ENCODE measurements at places on chromosomes 3 and 15.
A peak's percentile ranks its signal among the peaks of the same experiment; 100 is the strongest.

DNA sequence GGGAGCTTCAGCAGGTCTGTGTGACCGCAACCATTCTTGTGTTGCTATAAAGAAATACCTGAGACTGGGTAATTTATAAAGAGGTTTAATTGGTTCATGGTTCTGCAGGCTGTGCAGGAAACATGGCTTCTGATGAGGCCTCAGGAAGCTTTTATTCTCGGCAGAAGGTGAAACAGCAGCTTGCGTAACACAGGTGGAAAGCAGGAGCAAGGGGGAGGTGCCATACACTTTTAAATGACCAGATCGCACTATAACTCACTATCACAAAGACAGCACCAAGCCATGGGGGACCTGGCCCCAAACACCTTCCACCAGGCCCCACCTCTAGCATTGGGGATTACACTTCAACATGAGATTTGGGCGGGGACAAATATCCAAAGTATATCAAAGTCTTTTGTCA lies 8.3 kb upstream of the CIB2 start:
- DNase-seq = no peak
- H3K27ac ChIP-seq = no peak overlapping the region
- H3K36me3 ChIP-seq = no peaks in the 10 kb centered on the region

DNA sequence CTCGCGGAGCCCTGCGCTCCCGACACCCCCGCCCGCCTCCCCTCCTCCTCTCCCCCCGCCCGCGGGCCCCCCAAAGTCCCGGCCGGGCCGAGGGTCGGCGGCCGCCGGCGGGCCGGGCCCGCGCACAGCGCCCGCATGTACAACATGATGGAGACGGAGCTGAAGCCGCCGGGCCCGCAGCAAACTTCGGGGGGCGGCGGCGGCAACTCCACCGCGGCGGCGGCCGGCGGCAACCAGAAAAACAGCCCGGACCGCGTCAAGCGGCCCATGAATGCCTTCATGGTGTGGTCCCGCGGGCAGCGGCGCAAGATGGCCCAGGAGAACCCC lies 464 bp downstream of the SOX2 start:
- H3K27ac ChIP-seq = no peak overlapping the region
- peaks cover 98% of the 10 kb centered on the region for H3K27me3 ChIP-seq
- no peak for DNase-seq
- peaks cover 12% of the 10 kb centered on the region for H3K4me1 ChIP-seq
- H3K4me3 ChIP-seq = no peak overlapping the region

DNA sequence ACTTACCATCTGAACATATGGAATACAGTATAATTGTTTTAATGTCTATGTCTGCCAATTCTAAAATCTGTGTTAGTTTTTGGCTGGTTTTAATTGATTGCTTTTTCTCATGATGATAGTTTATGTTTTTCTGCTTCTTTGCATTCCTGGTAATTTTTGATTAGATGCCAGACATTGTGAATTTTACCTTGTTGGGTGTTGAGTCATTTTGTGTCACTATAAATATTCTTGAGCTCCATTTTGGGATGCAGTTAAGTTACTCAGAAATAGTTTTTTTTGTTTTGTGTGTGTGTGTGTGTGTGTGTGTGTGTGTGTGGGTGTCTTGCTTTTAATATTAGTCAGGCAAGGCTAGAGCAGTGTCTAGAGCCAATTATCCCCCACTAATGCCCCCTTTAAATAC lies 818.8 kb upstream of the NR2F2 start:
- H3K27ac ChIP-seq = no peak overlapping the region
- no peaks in the 10 kb centered on the region for H3K36me3 ChIP-seq
- no peaks in the 10 kb centered on the region for H3K4me1 ChIP-seq
- H3K27me3 ChIP-seq = no peaks in the 10 kb centered on the region

DNA sequence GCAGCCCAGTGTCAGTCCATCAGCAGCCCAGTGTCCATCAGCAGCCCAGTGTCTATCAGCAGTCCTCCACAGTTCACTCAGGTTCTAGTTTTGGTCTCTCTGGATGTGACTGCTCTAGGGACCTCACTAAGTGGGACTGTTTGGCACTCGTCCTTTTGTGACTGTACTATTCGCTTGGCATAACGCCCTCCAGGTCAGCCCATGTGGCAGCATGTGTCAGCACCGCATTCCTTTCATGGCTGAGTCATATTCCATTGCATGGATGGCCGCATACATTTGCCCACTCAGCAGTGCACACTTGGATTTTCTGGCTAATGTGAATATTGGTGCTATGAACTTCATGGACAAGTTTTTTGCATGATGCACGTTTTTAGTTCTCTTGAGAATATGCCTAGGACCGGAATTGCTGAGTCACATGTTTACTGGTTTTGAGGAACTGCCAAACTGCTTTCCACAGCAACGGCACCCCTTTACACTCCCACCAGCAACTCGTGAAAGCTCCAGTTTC lies 16.4 kb downstream of the CHST13 start:
- no peaks in the 10 kb centered on the region for H3K36me3 ChIP-seq
- DNase-seq = peak; percentile 75
- H3K4me1 ChIP-seq = no peaks in the 10 kb centered on the region
- H3K4me3 ChIP-seq = no peak overlapping the region
- peaks cover 22% of the 10 kb centered on the region for H3K27me3 ChIP-seq

DNA sequence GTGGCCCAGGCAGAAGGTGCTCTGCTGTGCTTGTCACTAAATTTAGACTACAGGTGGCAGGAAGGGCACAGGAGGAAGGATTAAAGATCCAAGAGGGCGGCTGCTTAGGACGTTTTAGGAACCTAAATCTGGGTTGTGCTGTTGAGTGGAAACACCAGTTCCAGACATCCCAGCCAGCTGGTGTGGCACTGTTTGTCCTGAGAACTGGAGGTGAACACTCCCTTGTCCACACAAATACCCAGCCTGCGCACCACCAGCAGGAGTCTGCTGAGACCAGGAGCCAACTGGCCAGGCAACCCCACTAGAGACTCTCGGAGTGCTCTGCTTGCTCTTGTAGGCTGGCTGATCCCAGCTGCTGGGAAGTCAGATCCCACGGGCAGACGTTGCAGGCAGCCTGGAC lies 30.3 kb upstream of the UACA start:
- no peaks in the 10 kb centered on the region for H3K4me1 ChIP-seq
- no peak overlapping the region for H3K27ac ChIP-seq
- no peak for DNase-seq

GRCh38 chr3:121863801-121864200 lies 28.8 kb downstream of the EAF2 start:
- no peaks in the 10 kb centered on the region for H3K27me3 ChIP-seq
- no peaks in the 10 kb centered on the region for H3K36me3 ChIP-seq
- H3K4me1 ChIP-seq = no peaks in the 10 kb centered on the region
- no peak overlapping the region for H3K4me3 ChIP-seq
- no peak overlapping the region for H3K27ac ChIP-seq

GRCh38 chr3:39216176-39216790 lies 23.9 kb upstream of the XIRP1 start:
- H3K4me1 ChIP-seq = no peaks in the 10 kb centered on the region
- no peak for DNase-seq
- no peak overlapping the region for H3K27ac ChIP-seq
- no peaks in the 10 kb centered on the region for H3K36me3 ChIP-seq
- H3K4me3 ChIP-seq = no peak overlapping the region

GRCh38 chr3:184590795-184591194 lies 29.2 kb downstream of the EPHB3 start:
- H3K4me1 ChIP-seq = peaks cover 21% of the 10 kb centered on the region
- H3K4me3 ChIP-seq = no peak overlapping the region
- no peaks in the 10 kb centered on the region for H3K27me3 ChIP-seq
- H3K36me3 ChIP-seq = no peaks in the 10 kb centered on the region

GRCh38 chr3:57078344-57078634 lies 17.8 kb downstream of the SPATA12 start:
- peak; percentile 84 for DNase-seq
- H3K27me3 ChIP-seq = no peaks in the 10 kb centered on the region
- H3K4me1 ChIP-seq = peaks cover 10% of the 10 kb centered on the region
- peak overlapping the region; percentile 74 for H3K4me3 ChIP-seq
- H3K36me3 ChIP-seq = no peaks in the 10 kb centered on the region

DNA sequence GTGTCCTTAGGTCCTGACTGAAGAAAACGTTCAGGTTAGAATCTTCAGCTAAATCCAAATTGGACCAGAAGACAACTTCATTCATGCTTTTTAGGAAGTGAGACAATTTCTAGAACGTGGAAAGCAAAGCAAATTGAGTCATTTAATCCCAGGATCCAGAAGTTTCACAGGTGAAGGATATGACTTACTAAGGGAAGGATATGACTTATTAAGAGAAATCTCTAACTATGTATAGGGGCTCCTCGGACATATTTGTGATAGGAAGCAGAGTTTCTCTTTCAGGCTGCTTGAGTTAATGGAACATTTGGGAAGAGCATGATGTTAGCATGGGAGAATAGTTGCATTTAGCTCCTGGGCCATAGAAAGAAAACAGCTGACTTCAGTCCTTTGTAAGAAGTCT lies 16.1 kb upstream of the PLOD2 start:
- H3K27me3 ChIP-seq = no peaks in the 10 kb centered on the region
- DNase-seq = no peak
- no peak overlapping the region for H3K27ac ChIP-seq
- no peaks in the 10 kb centered on the region for H3K36me3 ChIP-seq
- H3K4me3 ChIP-seq = no peak overlapping the region

DNA sequence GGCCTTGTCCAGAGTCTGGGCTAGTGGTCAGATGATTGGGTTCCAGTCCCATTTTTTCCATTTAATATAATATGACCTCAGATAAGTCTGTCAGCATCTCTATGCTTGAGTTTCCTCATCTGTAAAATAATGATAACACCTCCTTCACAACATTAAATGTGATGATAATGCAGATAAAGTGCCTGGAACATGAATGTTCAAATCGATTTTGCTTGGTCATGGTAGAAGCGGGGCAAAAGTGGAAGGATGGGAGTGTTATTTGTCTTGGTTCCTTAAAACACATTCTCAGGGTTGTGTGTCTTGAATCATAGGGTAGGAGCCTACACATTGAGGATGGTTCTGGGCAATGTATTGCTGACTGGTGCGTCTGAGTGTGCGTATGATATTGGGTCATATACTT lies 16.9 kb downstream of the ARIH2 start:
- DNase-seq = no peak
- H3K36me3 ChIP-seq = peaks cover 8% of the 10 kb centered on the region
- H3K27me3 ChIP-seq = no peaks in the 10 kb centered on the region

DNA sequence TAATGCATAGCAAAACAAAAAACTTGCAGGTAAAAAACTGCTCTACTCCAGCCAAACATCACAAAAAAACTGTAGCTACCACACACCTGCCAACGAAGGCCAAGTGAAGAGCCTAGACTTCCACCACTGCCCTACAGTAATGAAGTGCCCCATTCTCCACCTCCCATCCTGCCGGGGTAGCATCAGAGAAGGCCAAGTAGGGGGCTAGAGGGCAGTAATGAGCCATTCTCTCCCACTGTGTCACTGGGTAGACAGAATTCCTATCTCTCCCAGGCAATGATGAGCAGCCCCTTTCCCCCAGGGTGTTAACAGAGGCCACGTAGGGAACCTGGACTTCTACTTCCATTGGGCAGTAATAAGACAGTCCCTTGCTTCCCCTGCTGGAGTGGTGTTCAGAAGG lies 9.5 kb downstream of the SEC22C start:
- no peak overlapping the region for H3K27ac ChIP-seq
- no peak overlapping the region for H3K4me3 ChIP-seq

DNA sequence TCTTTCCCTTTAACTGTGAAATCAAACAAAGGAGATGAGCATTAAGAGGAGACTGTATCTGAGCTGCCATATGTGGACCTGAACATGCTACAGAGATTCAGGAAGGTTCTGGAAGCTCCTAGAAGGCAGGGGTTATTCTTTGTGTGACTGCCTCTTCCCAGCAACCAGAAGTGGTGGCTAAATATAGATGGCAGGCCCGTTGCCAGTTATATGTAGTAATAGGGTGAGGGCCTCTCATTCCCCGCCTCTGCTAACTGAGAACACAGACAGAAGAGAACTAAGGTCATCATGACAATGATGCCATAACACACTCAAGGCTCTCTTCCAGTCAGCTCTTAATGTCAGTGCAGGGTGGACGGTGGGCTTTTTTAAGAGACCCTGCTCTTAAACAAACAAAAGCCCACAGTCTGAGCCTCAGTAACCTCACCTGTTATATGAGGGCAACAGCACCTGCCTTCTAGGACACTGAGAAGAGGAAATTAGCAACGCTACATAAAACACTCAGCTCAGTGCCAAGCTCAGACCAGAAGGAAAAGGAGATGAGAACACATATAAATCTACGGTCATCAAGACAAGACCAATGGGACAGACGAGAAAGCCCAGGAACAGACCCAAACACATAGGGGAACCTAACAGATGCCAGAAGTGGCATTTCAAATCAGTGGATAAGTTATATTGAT lies 22.3 kb downstream of the CFAP92 start:
- no peaks in the 10 kb centered on the region for H3K36me3 ChIP-seq
- peaks cover 3% of the 10 kb centered on the region for H3K4me1 ChIP-seq
- H3K4me3 ChIP-seq = no peak overlapping the region
- DNase-seq = peak; percentile 70
- H3K27me3 ChIP-seq = no peaks in the 10 kb centered on the region
- no peak overlapping the region for H3K27ac ChIP-seq

DNA sequence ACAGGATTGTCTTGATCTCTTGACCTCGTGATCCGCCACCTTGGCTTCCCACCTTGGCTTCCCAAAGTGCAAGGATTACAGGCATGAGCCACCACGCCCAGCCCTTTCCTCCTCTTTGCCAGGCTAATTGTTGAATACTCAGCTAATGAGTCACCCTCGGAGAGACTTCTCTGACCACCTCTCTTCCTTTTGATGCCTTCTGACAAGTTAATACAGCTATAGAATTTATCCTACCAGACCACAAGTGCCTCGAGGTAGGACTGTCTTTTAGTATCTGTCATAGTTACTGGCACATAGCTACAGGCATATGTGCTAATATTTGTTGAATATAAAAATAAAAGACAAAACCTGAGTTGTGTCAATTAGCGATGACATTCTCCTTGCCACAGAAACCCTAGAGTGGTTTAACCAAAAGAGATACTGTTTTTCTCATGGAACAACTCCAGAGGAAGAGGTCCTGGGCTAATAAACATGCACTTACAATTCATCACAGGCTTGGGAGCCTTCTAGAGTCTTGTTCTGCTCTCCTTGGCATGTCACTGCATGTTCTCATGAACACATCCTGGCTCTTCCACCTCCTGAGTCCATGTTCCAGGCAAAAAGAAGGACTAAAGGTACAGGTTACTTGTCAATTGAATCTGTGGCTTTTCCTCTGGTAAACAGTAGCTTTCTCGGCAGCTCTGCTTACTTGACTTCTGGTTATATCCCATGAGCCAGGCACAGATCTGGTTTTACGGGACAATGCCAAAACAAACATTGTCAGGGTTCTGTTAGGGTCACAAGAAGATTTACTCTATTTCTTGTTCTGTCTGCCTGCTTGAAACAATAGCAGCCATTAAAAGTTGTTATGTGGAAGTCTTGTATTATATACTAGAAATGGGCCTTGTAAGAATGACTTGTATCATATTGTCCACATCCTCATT lies 332.3 kb downstream of the THSD4 start:
- H3K4me3 ChIP-seq = no peak overlapping the region
- H3K4me1 ChIP-seq = peaks cover 18% of the 10 kb centered on the region
- no peaks in the 10 kb centered on the region for H3K27me3 ChIP-seq
